ENCODE measurements at places on chromosomes 1 and 21.
A peak's percentile ranks its signal among the peaks of the same experiment; 100 is the strongest.

- DNase-seq: no peak
Observed at GRCh38 chr1:68269637-68270430, 37.5 kb upstream of the WLS start.

DNA sequence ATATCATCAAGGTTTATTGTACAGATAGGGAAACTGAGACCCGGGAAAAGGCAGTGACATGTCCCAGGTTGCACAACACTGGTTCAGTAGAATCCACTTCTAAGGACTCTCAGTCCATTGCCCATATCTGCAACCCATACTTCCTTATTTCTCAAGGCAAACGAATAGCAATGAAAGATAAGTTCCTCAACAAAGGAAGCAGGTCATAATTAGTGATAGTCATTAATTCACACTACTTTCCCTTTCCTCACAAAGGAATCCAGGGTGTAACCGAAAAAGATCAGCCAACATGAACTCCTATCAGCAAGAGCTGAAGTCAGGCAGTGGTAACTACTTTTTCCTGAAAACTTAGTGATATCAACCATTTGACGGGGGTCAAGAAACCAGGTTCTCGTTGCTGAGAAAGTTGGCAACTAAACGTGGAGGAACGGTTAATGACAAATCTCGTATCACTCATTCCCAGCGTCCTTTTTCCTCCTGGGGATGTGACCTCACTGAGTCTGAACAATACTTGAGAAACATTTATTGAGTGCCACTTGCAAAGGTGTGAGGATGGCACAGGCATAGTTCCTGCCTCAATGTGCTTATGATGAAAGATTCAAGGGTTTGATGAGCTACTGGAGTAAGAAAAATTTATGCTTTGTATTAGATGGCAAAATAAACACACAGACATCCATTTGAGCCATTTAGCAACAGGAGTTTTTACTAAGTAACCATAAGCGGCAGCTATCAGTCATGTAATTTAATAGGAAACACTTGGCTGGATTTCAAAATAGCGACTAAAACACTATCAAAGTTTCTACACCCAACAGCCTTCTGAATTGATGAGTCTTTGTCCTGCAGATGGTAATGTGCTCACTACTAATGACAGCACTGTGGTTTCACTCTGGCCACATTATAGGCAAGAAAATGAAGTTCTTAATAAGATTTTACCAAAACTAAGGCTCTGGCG is 82.3 kb downstream of the PLPP3 start:
- peak; percentile 41 for DNase-seq

- no peak for DNase-seq
Observed at GRCh38 chr1:240193679-240194078, 102.0 kb downstream of the FMN2 start.

DNA sequence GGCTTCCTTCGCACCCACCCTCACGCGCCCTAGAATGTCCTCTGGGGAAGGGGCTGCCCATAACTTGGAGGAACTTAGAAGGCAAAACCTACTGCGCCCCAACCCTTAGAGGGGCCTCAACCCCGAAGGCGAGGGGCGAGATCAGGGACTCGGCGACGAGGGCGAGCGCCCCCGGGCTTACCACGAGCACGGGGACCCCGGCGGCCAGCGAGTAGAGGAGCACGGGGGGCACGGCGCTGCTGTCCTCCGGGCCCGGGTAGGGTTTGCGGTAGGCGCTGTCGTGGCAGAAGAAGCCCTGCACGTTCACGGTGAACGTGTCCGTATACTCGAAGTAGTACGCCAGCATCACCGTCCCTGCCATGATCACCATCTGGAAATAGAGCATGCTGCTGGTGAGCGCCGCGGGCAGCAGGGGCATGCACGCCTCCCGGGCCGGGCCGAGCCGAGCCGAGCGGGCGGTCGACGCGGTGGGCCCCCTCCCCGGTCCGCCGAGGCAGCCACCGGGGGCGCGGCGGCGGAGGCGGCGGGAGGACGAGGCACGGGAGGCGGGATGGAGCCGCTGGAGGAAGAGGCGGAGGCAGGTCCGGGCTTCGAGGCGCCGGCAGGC is 304 bp downstream of the PLPPR5 start:
- DNase-seq: no peak

DNA sequence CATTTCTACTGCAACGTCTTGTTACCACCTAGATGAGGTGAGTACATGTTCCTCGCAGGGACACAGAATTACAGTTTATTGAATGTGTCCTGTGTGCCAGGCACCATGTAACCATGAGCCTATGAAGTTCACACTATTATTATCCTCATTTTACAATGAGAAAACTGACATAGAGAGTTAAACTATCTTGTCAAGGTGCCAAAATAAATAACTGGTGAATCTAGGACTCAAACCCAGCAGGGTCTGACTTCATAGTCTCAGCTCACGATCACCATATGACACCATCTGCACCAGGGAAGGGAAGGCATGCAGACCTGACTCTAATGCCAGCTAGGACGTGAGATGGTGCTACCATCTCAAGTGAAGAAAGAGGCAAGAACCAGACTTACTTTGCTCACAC is 2.4 kb downstream of the SELE start:
- peak; percentile 29 for DNase-seq

DNA sequence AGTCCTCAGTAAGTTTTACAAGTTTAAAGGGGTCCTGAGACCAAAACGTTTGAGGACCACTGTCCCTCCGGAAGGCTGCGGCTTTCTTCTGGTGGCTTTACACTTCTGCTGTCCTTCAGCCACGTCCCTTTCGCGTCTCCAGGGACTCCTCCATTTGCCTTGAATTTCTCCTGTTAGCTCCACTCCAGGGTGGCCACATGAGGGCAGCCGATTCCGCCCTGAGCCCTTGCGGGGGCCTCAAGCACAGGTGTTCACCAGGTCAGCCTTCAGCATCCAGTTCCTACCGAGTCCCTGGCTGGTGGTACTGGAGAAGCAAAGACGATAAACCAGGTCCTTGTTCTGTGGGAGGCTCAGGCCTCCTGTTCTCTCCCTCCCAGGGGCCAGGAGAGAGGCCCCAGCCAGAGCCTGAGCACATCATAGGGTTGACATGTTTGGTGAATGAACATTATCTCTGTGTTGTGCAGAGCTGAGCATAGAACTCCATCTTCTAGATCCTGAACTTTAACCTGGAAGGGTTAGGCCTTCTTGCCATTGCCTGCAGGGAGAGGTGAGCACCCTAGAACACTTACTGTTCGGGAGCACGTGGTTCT is 27.4 kb upstream of the COQ8A start:
- DNase-seq: no peak

- DNase-seq: no peak
Observed at GRCh38 chr1:23618586-23619083, 59.3 kb upstream of the ID3 start.

DNA sequence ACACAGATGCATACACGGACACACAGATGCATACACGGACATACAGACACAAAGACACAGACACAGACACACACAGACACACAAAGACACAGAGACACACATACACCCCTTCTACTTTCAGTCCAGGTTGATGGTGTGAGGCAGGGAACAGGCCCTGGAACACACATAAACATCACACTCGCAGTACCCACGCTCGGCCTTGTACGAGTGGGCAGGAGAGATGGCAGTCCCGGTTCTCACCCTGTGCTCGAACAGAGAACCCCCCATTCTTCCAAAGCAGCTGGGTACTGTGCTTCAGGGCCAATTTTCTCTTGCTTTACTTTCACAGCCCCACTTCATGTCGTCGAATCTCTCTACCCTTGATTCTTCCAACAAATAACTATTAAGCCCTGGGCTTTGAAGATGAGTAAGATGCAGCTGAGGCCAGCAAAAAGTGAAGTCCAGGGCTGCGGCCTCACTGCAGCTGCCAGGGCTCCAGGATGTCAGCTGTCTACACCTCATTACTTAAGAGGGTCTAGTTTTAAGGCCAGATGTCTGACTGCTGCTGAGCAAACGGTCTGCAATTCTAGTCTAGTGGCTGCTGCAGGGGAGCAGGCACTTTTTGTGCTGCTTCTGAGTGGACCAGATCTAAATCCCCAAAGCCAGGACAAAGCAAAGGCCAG is 90.1 kb downstream of the PGBD5 start:
- DNase-seq: no peak

GRCh38 chr1:56453016-56453415 is 126.3 kb downstream of the PLPP3 start:
- DNase-seq: no peak

DNA sequence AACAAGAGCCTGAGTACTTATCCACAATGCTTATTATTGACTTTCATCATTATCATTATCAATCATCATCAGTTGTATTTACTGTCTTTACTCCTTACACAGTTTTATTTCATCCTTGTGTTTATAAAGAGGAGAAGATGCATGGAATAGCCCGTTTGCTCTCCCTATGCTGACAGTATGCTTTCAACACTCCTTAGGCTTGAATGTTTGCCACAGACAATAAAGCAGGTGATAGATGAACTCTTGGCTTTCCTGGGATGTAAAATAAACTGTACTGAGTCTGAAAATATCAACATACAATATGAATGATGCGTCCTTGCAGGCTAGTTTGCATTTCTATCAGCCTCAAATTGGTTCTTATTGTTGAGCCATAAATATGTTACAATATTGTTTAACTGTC is 891.8 kb upstream of the NCAM2 start:
- peak; percentile 54 for DNase-seq

- no peak for DNase-seq
Observed at GRCh38 chr1:21668951-21669257, 253 bp downstream of the RAP1GAP start.

GRCh38 chr1:33182401-33182841 is 578 bp upstream of the TRIM62 start:
- DNase-seq: no peak

DNA sequence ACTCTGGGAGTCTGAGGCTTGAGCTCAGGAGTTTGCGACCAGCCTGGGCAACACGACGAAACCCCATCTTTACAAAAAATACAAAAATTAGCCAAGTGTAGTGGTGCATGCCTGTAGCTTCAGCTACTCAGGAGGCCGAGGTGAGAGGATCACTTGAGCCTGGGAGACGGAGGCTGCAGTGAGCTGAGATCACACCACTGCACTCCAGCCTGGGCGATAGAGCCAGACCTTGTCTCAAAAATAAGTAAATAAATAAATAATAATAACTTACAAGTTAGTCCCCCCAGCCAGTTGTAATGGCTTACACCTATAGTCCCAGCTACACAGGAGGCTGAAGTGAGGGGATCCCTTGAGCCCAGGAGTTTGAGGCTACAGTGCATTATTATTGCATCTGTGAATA is 21.7 kb upstream of the BTG2 start:
- DNase-seq: no peak

- no peak for DNase-seq
Observed at GRCh38 chr21:21788591-21788990, 790.4 kb downstream of the NCAM2 start.

- DNase-seq: no peak
Observed at GRCh38 chr21:38494703-38495102, 3.6 kb downstream of the ERG start.

DNA sequence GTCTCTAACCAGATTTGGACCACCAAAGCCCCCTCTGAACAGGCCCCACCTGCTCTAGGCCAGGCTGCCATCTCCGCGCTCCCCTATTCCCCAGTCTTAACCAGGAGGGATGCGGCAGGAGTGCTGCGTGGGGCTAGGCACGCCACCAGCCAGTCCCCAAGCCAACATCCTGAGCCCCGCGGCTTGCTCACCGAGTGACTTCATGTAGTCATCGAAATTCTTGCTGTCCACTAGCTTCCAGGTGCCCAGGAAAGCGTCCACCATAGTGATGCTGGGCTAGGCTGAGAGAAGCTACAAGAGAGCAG is 173 bp downstream of the FABP3 start:
- DNase-seq: no peak

DNA sequence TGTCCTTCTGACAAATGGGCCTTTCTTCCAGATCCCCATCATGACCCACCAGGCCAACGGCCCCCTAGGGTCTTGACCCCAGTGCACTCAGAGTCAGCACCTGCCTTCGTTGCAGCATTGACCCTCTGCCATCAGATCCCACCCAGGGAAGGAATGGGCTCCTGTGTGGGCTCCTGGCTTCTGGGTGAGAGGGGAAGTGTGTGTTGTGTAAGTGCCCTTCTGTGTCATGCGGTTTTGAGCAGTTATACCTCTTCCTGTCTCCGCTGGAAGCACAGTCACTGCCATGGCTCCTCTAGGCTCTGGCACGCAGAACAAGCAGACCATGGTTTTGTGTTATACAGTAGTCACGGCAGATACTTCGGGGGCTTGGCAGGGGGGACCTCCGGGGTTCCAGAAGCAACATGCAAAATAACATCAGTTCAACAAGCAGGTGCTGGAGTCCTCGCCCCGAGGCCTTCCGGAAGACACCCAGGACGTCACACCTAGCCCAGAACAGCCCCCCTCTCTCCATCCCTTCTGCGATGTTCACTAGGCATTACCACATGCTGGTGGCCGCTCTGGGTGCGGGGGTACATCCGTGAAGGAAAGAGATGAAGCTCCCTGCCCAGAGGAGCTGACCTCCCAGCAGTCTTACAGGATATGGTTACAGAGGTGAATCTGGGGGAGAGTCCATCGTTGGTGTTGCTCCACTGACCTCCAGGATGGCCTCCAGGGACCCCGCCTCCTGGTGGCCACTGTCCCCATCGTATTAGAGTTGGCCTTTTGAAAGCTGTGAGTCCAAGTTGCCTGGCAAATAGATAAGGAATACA is 17.4 kb upstream of the KCNAB2 start:
- DNase-seq: no peak

DNA sequence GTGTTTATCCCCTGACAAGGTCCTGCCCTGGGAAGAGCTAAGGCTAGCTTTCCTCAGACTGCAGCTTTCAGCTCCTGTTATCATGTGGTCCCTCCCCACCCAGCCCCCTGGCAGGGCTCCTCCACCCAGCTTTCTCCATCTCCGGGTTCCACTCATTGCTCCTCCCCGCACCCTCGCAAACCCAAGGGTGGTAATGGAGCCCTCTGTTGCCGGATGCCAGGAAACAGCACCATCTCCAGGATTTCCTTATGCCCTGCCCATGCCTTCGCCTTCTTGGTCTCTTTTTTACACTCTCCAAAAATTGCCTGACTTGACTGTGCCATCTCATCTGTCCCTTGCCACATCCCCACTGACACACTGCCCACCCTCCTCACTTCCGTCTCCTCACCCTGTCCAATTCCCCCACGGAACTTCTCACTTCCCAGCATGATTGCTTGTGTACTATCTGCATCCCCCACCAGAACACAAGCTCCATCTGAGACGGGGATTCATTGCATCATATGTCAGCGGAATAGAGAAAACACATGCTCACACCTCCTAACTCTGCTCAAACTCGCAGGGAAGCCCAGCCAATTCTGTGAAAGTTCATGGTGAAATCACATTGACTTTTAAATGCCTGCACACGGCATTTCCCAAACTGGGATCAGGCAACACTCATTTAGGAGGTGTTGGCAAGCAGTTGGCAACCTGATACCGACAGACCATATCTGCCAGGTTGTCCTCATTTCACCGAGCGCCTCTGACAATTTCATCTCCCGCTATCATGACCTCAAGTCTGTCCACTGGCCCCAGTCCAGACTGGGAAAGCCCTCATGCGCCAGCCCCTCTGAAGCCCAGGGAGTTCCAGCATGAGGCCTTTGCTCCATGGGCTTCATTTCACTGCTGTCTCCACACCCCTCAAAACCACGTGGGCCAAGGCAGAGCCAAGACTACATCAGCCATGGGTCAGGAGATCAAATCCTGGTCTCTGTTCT is 201.1 kb downstream of the MATN1 start:
- DNase-seq: no peak

Measured in NCI-H2081 (cell line).